Putamen (tissue), 1 donor: ENCODE measurements at places on chromosomes 4 and X.

GRCh38 chr4:8870647-8871416, 807 bp downstream of the HMX1 start:
- DNase-seq = no peak

DNA sequence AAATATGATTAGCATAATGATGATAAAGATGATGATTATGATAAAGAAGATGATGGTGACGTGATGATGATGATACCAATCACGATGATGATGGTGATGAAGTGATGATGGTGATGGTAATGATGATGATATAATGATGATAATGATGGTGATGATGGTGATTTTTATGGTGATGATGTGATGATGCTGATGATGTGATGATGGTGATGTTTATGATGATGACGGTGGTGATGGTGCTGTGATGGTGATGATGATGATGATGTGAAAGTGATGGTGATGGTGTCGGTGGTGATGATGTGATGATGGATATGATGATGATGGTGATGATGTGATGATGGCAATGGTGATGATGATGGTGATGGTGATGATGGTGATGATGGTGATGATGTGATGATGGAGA, 130.8 kb upstream of the PSAPL1 start:
- no peak for DNase-seq

DNA sequence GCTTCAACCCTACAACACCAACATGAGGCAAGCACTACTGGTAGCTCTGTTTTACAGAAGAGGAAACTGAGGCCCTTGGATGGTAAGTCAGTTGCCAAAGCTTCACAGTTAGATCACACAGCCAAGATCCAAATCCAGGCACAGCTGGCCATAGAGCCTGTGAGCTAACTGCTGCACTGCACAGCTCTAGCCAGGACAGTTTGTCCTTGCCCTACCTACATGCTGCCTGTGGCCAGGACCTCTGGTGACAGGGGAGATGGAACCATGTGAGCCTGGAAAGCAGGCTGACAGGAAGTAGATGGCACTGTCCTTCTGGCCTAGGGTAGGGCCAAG, 257.8 kb downstream of the FBXW7 start:
- DNase-seq = no peak

DNA sequence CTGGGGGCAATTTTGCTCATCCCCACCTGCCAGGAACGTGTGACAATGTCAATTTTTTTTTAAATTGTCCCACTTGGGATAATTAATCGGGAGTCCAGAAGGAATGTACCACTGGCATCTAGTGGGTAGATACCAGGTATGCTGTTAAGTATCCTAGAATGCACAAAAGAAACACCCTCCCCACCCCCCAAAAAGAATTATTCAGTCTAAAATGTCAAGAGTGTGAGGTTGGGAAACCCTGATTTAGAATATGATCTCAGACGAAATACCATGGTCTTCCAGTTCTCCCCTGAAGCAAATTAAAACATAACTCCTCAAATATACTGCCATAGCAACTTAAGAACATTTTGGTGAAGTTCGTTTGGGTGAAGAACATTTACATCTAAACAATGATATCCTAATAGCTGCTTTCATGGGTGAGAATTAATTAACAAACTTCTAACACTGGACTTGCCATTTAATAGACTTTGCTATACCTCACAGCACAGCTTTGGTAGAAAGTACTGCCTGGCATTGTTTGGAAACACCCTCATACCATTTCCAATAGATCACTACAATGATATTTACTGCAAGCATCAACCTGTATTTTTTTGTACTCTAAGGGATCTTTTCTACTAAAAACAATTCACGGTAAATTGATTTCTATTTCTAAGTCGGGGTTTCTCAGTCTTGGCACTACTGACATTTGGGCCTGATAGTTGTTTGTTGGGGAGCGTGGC, 36.5 kb downstream of the SH3RF1 start:
- DNase-seq = no peak

DNA sequence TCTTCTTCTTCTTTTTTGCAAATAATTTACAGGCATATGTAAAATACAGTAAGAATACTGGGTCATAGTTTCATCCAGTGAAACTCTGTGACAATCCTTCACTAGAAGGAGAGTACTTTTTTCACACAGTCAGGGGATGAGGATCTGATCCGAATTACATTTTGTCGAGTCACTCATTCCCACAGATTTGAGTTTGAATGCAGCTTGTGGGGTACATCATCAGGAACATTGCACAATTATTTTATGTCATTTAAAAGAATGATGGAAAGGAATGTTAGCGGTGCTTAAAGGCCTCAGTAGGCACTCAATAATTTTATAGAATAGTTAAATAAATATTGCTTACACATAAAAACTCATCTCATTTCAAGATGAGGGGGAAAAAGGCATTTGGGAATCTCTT, 88.6 kb downstream of the CHRNA9 start:
- no peak for DNase-seq

- DNase-seq = no peak
These were observed 116.5 kb upstream of the NAP1L5 start for GRCh38 chr4:88814043-88814617.

GRCh38 chr4:180449395-180449956, 1793.7 kb upstream of the TENM3 start:
- DNase-seq = no peak

DNA sequence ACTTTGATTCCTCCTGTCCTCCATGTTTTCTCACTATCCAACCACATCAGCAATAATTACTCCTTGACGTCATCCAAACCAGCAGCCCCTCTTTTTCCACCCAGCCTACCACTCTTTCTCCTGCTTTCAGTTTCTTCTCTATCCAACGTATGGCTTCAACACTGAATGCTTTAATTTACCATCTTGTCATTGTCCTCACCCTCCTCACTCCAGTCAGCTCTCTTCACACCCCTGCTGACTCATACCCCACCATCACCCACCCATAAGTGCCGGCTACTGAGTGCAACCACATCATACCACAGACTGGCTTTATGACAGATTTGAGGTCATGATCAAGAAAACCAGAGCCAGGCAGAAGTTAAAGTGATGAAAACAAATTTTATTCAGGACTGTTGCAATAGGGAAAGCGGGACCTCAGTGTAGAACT, 9.8 kb upstream of the ANXA5 start:
- DNase-seq = no peak

DNA sequence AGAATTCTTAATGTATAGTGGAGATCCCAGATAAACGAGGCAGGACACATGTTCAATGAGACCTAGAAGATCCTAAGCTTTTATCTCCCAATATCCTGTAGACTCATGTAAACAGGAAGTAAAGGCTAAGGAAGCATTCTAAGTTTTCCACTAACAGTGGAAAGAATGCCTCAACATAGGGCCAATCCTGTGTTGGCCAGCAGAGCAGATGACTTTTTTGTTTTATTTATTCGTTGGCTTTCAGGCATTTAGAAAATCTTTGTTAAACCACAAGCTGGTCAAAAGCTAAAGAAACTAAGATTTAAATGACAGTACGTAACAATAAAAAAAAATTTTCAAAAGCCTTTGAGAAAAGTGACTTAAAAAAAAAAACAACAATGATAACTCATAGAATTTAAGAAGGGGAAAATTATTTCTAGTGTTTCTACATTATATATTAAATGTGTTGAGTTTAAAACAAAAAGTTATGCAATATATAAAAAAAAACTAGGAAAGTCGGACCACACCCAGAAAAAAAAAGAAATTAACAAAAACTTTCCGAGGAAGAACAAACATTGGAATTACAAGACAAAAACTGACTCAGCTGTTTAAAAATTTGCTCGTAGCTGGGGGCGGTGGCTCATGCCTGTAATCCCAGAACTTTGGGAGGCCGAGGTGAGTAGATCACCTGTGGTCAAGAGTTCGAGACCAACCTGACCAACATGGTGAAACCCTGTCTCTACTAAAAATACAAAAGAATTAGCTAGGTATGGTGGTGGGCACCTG, 759.3 kb downstream of the FSTL5 start:
- DNase-seq = no peak

DNA sequence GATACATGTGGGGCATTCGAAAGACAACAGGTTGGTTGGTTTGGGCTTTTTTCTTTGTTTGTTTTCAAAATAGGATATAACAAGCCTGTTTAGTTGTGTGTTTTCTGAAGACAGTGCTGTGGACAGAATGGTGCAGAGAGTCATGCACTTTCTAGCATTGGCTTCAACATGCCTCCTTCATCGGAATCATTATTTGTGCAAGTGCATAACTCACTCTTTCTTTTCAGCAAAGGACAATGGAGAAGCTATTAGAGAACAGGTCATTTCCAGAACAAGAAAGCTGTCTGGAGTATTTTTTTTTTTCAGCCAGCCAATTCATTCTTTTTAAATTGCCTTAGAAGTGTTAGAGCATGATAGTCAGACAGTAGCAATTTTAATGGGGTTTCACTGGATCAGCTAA, 225.8 kb downstream of the STK32B start:
- no peak for DNase-seq

DNA sequence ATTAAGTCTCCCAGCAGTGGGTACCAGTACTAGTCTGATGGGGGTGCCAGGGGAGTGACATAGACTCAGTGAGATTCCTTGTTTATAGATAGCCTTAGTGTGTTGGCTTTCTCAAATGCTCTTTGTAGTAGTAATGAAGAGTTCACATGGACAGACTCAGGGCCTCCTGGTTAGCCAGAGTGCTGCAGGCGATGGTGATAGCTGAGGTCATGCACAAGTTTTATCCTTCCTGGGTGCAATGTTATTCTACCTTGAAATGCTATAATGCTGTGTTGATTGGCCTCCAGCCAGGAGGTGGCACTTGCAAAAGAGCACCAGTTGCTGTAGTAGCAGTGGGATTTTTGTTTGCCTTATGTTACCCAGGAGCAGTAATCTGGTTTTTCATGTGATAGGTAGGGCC, 35.5 kb upstream of the ADH4 start:
- no peak for DNase-seq

DNA sequence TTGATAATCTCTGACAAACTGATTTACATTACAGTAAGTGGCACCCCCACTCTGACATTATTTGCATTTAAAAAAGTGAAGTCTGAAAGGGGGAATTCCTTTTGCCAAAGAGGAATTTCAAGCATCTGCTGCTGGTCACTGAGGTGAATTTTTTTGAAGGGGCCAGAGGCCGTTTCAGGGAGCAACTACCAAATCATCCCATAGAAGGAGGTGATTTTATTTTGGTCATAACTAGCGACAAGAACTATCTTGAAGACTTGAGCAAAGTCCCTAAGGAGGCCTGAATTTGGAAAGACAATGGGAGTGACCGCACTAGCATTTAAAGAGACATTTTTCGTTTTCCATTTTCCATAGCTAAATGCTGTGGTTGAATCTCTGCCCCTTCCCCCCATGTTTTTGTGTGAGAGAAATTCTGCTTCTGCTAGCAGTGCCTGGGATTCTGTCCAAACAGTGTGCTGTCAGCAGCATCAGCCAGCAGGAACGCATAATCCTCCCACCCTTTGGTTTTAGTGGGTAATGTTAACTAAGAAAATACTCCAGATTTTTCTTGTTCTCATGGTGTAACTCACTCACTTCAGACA, 110.1 kb upstream of the MED14 start:
- DNase-seq = no peak

DNA sequence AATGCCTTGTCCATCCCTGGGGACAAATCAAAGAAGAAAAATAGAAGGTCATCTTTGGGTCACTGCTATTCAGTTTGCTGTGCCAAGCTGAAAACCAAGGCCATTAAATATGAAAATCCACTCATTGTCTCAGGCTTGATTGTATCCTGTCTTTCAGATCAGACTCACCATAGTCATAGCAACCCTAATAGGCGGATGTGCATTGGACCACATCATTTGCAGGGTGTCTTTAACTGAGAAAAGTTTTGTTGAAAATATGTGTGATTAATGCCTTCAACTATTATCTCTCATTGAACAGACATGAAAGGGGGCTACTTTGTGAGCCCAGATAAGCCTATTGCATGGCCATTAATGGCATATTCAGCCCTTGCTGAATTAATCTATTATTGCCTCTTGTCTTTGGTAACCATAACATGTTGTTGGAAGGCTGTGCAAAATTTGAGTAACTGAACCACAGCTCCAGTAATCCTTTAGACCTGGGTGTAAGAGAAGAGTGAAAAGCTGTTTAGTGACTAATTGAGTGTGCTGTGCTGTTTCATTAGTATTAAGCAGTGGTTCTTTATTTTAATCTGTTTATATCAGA, 453.6 kb upstream of the EPHA5 start:
- DNase-seq = no peak

- no peak for DNase-seq
These were observed 75.1 kb downstream of the TENM3 start for GRCh38 chr4:182318256-182318655.

DNA sequence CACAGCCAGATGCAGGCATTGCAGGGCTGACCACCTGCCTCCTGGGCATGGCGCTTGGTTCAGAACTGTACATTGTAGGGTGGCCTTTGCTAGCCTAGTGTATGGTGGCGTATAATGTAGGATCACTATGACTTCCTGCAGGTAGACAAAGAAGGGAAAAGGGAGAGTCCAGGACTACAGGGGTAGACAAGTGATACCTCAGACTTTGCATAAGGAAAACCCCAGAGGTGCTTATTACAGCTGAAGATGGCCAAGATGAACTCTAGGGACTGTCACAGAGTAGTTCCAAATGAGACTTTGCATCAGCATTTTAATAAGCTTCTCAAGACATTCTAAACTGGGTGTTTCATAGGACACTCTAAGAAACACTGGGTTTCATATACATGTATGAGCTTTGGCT, 116.4 kb upstream of the PUDP start:
- no peak for DNase-seq

- DNase-seq = no peak
These were observed 5.2 kb upstream of the CBR4 start for GRCh38 chr4:169015186-169015623.

- DNase-seq = no peak
These were observed 101.7 kb downstream of the GATB start for GRCh38 chr4:151658959-151659600.

DNA sequence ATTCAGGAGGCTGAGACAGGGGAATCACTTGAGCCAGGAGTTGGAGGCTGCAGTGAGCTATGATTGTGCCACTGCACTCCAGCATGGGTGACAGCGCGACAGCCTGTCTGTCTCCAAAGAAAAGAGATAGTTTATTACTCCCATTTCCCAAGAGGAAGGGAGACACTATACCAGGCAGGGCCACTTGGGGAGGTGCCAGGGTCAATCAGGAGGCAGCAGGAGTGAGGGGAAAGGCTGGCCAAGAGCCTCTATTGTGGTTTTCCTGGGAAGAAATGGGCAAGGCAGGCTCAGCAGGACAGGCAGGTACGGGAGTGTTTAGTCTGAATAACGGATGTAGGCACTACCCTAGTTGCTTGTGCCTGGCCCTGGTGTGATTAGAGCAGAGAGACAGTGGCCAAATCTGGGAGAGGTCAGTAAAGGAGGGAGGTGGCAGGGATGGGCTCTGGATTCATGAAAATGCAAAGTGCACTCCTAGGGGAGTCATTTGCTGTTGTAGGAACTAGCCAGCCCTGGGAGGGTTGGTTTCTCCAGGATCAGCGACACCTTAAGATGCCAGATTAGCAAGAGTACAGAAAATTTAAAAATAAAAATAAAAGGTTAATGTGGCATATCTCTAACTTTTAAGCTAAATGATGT, 20.2 kb upstream of the CDKN2AIP start:
- no peak for DNase-seq

- DNase-seq = no peak
These were observed 7.0 kb downstream of the RS1 start for GRCh38 chrX:18664947-18665346.

GRCh38 chr4:23962462-23962861, 72.6 kb upstream of the PPARGC1A start:
- no peak for DNase-seq

- no peak for DNase-seq
These were observed 158.6 kb downstream of the TRAM1L1 start for GRCh38 chr4:116926631-116927295.

- DNase-seq = no peak
These were observed 779.1 kb upstream of the HTR2C start for GRCh38 chrX:113804819-113805218.

GRCh38 chrX:23952984-23953907, 45.4 kb downstream of the CXorf58 start:
- no peak for DNase-seq
